H7 (cell line): ENCODE measurements at places on chromosomes 6 and 20. TPM values are rescaled to one million over a fixed set of nuclear protein-coding genes. Genes with fewer than 3 reads are reported as not detected.

DNA sequence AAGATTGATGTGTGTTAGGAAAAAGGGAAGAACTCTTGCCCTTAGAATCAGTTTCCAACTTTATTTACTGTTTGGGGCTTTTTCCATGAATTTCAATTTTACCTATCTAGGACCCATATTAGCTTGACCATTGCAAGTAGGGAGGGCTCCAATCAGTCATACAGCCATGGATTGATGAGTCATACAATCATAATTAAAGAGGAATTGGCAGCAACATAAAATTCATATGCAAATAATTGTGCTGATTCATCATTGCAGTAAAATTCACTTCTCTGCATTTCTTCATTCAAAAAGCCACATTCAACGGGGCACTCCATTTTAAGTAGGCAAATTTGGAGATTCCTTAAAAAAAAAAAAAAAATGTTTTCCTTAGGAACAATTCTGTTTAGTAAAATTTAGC, 1016.4 kb downstream of the KIF16B start:
- no peak for DNase-seq

DNA sequence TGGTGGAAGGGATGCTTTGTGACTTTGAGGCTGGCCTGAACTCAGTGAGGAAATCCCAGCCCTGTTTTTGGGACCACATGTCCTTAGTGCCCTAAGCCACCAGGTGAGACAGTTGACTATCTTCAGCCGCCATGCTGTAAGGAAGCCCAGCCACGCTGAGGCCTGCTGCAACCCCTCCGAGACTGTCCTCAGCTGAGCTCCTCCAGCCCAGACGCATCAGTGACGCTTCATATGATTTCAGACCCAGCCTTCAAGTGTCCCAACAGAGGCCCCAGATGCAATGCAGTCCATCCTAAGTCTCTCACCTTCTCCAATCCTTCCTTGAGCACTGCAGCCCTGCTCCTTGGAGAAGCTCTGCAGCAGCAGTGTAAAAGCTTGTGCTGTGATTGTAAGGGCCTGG, 76.2 kb downstream of the NINL start:
- DNase-seq, result no peak

GRCh38 chr20:6212903-6213302, 90.1 kb upstream of the FERMT1 start:
- peak; percentile 9 for DNase-seq

GRCh38 chr6:104414723-104415122, 445.0 kb downstream of the HACE1 start:
- no peak for DNase-seq

- no peak for DNase-seq
These were observed 983 bp downstream of the RBBP9 start for GRCh38 chr20:18496042-18496441.

SGK2 gene
- total RNA-seq, result 0.07 TPM in 1 of 2 replicates, not detected in the other
